ENCODE measurements at places on chromosomes 1 and 21. TPM values are rescaled to one million over a fixed set of nuclear protein-coding genes. Genes with fewer than 3 reads are reported as not detected.

DNA sequence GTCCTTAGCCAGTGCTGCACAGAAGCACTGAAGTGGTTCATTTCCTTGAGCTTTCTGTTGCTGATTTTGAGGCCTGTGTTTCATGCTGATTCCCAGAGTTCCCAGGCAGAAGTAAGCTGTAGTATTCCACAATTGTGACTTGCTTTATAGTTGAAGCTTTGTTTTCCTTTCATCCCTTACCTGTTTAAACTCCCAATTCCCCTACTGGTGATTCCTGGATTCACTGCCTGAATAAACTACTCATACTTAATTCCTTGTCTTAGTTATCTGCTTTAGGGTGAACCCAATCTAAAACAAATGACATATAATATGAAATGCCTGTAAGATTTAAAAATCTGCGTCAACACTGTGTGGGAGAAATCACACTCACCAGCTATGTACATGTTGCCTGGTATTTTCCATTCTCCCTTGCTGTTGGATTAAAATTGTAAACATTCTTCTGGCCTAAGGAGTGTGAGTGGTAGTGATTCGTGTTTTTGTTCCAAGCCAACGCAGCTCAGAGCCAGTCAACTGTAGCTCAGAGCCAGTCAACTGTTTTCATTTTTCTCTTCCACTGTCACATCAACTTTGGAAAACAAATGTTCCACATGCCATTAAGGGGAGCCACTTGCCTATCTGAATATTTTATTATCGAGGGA is 879.4 kb downstream of the MRPL39 start:
- no peak overlapping the region for H3K4me3 ChIP-seq
- H3K4me1 ChIP-seq, result no peaks in the 10 kb centered on the region
- no peaks in the 10 kb centered on the region for H3K36me3 ChIP-seq
- H3K27me3 ChIP-seq, result no peaks in the 10 kb centered on the region

DNA sequence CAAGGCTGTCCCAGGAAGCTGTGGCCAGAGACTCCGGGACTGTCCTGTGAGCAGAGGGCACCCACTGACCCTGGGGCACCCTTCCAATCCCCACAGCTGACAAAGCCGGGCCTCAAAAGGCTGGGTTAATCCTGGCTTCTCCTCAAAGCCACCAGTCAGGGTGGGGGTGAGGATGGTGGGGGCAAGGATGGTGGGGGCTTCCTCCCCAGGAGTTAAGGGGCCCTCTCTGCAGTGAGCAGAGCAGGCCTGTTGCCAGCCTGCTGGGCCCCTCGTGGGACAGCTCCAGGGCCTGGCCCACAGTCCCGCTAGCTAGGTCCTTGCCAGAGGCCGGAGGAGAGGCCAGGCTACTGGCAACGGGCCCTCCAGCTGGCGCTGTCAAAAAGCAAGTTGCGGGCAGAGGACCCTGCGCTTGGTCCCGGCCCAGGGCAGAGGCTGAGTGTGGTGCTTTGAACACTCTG is 37.9 kb upstream of the CCDC27 start:
- no peaks in the 10 kb centered on the region for H3K36me3 ChIP-seq
- DNase-seq, result no peak
- peaks cover 13% of the 10 kb centered on the region for H3K27me3 ChIP-seq
- H3K27ac ChIP-seq, result no peak overlapping the region
- H3K4me1 ChIP-seq, result peaks cover 11% of the 10 kb centered on the region
- no peak overlapping the region for H3K4me3 ChIP-seq

DNA sequence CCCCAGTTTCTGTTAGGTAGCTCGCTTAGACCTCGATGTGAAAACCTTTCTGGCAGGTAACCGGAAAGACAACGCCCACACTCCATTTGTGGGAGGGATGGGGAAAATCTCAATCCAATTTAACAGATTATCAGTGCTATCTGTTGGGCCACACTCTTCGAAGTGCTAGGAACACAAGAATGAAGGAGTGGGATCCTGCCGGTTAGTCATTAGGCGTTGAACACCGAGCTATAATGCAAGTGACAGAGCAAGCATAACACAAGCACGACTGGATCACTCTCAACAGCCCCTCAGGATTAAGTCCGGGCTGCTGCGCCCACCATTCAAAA is 531 bp downstream of the SNIP1 start:
- peak overlapping the region; percentile 98 for H3K4me3 ChIP-seq
- no peak for DNase-seq
- peaks cover 37% of the 10 kb centered on the region for H3K4me1 ChIP-seq
- H3K27ac ChIP-seq, result peak overlapping the region; percentile 70
- no peaks in the 10 kb centered on the region for H3K27me3 ChIP-seq
- H3K36me3 ChIP-seq, result peaks cover 2% of the 10 kb centered on the region

DNA sequence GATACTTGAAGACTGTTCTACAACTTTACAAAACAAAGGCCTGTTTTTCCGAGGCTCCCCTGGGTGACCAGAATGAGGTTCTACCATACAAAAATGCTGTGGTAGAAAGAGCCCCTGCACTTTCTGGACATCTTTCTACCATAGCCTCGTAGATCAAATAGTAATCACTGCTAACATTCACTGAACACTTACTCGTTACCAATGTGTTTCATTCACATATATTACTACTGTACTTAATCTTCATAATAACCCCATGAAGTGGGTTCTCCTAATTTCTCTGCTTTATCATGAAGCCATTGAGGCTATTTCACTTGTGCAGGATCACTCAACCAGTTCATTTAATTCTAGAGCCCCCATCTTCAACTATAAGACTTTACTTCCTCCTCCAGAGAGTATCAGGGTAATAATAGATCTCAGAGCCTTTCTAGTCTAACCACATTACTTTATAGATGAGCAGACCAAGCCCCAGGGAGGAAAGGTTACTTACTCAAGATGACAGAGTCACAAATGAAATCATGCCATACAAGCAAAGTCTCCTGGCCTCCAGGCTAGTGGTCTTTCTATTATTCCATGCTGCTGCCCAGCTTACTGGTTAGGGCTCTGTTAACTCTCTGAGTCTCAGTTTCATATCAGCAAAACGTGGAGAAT is 46.7 kb upstream of the OSBPL9 start:
- H3K27me3 ChIP-seq, result no peaks in the 10 kb centered on the region
- H3K27ac ChIP-seq, result no peak overlapping the region
- H3K36me3 ChIP-seq, result no peaks in the 10 kb centered on the region
- no peak overlapping the region for H3K4me3 ChIP-seq

The SRM gene
- total RNA-seq, result 30.3 TPM

The PLA2G4A gene
- not detected for total RNA-seq

All from HepG2 (cell line).